ENCODE measurements at places on chromosomes 13 and 19. TPM values are rescaled to one million over a fixed set of nuclear protein-coding genes. Genes with fewer than 3 reads are reported as not detected.

GRCh38 chr13:76851961-76852360, 34.2 kb downstream of the KCTD12 start:
- no peaks in the 10 kb centered on the region for H3K36me3 ChIP-seq
- peaks cover 46% of the 10 kb centered on the region for H3K4me1 ChIP-seq

DNA sequence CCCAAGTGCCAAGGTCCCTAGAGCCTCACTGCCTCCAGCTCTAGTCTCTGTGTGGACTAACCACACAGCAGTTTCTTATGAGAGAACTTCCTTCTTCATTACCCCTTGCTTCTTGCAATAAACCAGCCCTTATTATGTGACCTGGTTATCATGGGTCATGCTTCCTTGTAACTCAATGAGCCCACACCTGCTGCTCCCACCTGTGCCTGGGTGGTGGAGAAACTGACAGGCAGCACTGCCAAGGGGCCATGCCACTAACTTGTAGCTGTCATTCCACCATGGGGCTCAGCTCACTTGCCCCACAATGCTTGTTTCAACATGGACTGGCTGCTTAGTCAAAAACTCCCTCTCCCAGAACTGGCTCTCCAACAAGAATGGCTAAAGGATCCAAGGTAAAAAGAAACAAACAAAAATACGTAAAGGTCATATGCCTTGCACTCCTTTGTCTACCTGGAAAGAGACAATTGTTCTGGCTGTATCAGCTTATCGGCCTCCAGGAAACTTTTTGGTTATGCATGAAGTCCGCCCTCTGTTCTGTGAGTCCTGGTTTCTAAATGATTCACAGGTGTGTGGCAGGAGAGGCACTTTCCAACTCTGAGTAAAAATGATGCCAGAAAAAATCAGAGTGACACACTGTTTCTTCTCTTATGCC, 446.4 kb downstream of the COG6 start:
- no peaks in the 10 kb centered on the region for H3K27me3 ChIP-seq
- peaks cover 11% of the 10 kb centered on the region for H3K4me1 ChIP-seq
- no peak for DNase-seq
- no peak overlapping the region for H3K4me3 ChIP-seq
- H3K27ac ChIP-seq, result no peak overlapping the region

DNA sequence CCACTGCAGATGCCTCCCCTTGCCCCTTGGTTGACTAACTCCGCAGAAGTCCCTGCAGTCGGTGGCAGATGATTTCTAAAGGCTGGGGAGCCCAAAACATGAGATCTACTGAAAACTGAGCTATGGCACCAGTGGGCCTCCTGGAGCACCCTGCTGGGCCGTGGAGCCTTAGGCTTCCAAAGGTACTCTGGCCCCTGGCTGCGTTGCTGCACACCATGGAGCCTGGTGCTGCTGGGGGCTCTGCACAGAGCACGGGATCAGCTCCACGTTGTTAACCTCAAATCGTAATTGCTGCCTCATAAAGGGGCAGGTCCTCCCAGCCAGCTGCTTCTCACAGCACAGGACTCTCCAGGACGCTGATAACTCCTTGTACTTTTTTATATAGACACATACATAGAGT, 357.5 kb downstream of the NALCN start:
- no peaks in the 10 kb centered on the region for H3K4me1 ChIP-seq
- no peaks in the 10 kb centered on the region for H3K36me3 ChIP-seq
- no peak overlapping the region for H3K27ac ChIP-seq
- no peak overlapping the region for H3K4me3 ChIP-seq
- no peak for DNase-seq
- peaks cover 42% of the 10 kb centered on the region for H3K27me3 ChIP-seq

The ZNF71 gene
- total RNA-seq, result 3.4 TPM

DNA sequence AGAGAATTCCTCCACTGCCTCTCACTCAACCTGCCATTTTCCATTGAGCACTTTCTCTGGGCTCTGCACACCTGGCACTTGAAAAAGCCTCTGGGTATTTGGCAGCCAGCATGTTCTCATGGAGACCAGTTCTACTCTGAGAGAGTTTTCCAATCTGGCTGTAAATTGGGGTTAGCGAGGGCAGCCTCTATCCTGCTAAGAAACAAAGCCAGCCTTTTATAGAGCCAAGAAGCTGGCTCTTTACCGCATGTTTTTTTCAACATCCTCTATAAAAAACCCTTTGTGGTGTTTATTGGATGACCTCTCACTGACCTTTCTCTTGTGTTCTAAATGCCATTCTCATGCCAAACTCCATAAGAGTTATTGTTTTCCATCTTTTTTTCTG, 52.6 kb upstream of the RCBTB2 start:
- H3K4me3 ChIP-seq, result no peak overlapping the region
- no peaks in the 10 kb centered on the region for H3K36me3 ChIP-seq
- no peak overlapping the region for H3K27ac ChIP-seq
- DNase-seq, result peak; percentile 35
- peaks cover 6% of the 10 kb centered on the region for H3K4me1 ChIP-seq
- H3K27me3 ChIP-seq, result no peaks in the 10 kb centered on the region

The NLRP7 gene
- total RNA-seq, result not detected

All from GM23248 (cell line).